ENCODE measurements at places on chromosomes 3 and 15. TPM values are rescaled to one million over a fixed set of nuclear protein-coding genes. Genes with fewer than 3 reads are reported as not detected.

- no peak for DNase-seq
Observed at GRCh38 chr3:126402666-126403302, 8.1 kb downstream of the CFAP100 start.

DNA sequence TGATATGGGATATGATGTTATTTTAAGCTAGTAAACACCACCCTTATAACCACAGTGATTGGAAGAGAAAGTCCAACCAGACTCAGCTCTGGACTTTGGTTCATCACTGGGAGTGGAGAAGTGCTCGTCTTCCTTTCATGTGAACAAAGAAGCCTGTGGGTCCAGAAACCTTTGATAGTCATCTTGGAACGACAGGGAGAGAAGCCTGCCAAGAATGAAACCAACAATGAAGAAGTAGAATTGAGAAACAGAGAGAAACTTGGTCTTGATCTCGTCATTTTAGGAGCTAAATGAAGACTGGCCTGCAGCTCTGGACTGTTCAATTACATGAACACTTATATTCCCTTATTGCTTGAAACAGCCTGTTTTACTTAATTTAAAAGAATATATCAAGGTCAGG lies 13.1 kb upstream of the SLC35G2 start:
- DNase-seq: no peak

- DNase-seq: no peak
Observed at GRCh38 chr15:93141371-93141794, 52.4 kb upstream of the RGMA start.

DNA sequence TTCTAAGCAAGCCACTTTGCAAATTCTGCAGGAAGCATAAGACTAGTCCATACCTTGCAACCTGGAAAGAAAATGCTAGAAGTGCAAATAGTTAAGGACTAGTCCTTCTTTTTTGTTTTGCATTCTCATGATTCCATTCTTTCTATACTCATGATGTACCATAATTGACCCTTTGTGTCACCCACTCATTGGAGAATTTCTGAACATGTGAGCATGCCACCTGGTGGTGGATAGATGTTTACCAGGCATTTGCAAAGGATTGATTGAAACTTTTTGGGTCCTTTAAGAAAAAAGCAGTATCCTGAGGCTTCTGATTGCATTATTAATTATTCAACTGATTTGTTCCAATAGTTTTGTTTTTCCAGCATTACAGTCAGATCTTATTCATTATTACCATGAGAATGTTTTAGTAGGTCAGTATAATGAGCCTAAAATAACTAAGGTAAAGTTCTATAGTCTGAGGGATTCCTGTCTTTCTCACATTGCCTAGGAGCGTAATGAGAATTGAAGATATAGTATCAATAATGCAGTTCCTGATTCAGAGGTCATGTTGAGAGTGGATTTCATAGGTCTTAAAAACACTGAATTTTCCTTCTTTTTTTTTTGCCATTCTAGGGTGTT lies 20.2 kb upstream of the DIPK2A start:
- DNase-seq: no peak

SAMD7 gene
- not detected for total RNA-seq

DPPA2 gene
- 0.68 TPM for total RNA-seq

DUOXA1 gene
- not detected for total RNA-seq
